ENCODE measurements at places on chromosomes 6 and 20.

DNA sequence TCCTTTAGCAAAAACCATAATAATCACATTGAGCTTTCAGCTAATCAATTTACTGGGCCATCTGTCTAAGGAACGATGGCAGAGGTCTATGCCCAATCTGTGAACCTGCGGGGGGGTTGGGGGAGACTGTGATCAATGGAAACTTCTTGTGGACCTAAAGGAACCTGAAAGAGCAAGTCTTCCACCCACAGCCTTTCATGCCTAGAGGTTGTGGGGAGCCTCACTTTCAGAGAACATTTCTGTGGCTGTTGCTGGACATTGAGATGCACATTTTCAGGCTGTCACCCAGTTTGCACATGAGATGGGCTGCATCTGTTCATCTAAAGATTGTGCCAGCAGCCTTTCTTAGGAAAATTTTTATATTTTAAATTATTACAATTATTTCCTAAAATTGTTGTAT is 310.0 kb upstream of the SPTLC3 start:
- DNase-seq = no peak

GRCh38 chr6:41467627-41468404 is 78.4 kb upstream of the FOXP4 start:
- DNase-seq = no peak

DNA sequence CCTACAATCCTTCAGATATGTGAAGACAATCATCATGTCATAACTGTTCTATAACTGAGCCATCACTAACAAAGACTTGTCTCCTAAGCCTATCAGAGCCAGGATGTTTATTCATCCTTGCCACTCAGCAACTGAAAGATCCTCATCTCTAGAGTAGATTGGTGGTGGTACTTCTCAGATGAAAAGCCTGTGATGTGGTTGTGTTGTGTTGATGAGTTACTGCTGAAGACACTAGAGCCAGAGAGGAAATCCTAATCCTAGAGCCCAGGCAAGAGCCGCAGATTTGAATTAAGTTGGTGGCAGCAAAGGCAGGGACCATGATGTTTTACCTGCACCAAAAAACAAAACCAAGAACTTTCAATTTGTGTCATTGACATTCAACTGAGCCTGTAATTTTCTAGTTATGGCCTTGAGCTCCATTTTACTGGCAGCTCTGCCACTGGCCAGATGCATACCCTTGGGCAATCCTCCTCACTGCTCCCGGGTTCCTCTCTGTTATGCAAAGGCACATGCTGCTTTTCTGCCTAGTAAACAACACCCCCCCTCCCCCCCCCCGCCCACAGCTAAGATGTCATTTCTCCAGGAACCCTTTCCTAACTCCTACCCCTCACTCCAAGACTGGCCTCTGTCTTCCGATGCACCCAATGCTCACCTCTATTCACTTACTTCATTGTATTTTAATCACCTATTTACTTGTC is 50.2 kb upstream of the REV3L start:
- peak; percentile 68 for DNase-seq

DNA sequence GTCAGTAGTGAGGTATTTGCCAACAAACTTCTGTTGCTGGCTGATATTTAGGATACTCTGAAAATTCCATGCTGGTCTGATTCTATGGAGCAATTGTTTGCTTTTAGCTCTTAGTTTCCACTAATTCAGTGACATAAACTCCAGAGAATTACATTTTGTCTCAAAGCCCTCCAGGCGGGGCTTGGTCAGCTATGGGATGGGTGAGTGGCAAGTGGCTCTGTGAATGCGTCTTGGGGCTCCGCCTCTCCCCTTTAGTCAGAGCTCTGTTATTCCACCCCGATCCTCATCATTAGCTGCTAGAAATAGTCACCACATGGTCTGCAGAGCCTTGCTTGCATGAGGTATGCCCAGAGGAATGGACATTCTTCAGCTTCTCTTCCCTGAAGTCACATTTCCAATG is 540.6 kb downstream of the QKI start:
- no peak for DNase-seq

All from T-helper 2 cell treated with Interferon-gamma antibody and Interleukin-4, amounts not matched to agents 5 μg/mL and 100 μg/mL, for 36 hours (primary cell).